ENCODE measurements at places on chromosomes 16 and 17. TPM values are rescaled to one million over a fixed set of nuclear protein-coding genes. Genes with fewer than 3 reads are reported as not detected.

The TLCD1 gene
- 1.2 TPM for total RNA-seq

DNA sequence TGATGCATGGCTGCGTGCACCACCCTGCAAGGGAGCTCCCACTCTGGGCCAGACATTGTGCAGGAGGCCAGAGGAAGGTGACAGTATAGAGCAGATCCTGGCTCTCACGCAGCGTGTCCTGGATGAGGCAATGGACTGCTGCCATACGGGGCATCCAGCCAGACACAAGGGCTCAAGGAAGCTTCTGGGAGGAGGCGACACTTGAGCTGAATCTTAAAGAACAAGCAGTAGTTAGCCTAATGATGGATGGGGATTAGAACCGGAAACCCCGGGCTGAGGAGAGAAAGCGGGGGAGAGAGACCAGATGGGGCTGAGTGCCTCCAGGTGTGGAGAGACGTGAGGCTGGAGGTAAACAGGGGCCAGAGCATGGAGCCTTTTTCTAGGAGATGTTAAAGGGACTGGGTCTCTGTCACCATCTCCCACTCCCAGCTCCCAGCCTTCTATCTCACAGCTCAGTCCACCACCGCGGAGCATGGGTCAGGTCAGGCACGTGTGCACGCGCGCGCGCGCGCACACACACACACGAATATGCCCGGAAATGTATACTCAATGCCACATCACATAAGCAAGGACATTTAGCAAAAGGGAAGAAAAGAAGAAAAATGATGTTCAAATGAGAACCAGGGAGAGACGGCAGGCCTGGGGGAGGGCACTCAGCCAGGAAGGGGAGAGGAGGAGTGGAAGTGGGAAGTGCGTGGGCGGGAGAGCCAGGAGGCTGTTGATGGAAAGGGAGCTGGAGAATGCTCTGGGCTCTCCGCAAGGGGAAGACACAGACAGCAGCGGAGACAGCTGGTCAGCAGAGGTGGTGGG lies 46.3 kb downstream of the CCDC42 start:
- DNase-seq = no peak

The SLC16A11 gene
- total RNA-seq = not detected

DNA sequence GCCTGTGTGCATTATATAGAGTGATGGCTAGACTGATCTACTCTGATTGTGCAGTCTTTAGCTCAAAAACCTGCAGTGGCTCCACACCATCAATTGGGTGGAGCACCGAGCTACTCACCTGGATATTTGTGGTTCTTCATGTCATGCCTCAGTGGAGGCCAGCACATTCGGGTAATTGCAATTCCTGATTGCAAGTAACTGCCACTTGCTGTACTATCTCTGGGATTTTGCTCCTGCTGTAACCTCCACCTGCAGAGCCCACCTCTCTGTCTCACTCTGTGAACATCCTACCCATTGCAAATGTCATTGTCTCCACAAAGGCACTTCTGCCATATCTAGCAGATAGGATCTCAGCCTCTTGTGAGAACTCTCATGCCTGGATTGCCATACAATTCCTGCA lies 1.7 kb upstream of the CCL1 start:
- no peak for DNase-seq

The ZFP90 gene
- total RNA-seq = 54.1 TPM

DNA sequence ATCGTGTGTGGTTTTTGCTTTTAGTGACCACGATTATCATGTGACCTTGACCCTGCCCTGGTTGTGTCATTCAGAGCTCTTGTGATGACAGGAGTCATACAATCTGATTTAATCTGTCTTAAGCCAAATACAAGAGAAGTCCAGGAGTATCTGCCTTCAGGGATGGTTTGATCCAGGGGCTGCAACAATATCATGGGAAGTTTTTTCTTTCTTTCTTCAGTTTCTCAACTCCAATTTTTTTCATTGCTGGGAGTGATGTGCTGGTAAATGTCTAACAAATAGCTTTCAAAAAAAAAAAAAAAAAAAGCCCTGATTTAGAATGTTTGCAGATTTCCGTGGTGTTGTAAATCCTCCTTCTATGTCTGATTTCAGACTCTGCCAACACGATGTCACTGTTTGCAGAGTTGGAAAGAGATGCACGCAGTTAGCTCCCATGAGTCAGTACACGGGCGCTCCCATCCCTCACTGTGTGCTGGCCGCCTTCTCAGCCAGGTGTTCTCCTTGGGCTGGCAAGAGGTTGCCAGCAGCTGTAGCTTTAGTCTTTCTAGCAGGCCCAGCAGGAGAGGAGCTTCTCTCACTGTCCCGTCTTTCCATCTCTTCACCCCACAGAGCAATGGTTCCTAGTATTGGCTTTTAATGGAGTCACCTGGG lies 229.7 kb downstream of the SNX29 start:
- DNase-seq = no peak

DNA sequence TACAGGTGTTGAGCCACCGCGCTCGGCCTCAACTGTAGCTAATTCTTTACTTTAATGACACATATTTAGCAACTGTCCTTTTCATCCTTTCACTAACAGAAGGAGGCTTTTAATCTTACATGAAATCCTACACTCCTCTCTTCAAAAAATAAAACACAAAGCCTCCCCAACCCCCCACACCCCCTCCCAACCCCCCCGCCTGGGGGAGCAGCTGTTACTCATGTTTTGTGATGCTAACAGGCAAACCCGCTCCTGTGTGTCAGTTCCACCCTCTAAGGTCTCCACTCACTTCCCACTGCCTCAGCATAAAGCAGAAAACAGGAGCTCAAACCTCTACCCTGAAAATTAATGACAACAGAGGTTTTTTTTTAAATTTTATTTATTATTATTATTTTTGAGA lies 55.4 kb upstream of the SLC25A19 start:
- DNase-seq = no peak

The KRTAP3-1 gene
- total RNA-seq = not detected

GRCh38 chr17:71109697-71110096 lies 940.4 kb downstream of the KCNJ2 start:
- no peak for DNase-seq

The MYH1 gene
- total RNA-seq = not detected

The TEX14 gene
- total RNA-seq = under 0.01 TPM

The KRTAP17-1 gene
- not detected for total RNA-seq

The APOBR gene
- total RNA-seq = 4.5 TPM

- no peak for DNase-seq
These were observed 14.8 kb downstream of the TMEM204 start for GRCh38 chr16:1548233-1548632.

DNA sequence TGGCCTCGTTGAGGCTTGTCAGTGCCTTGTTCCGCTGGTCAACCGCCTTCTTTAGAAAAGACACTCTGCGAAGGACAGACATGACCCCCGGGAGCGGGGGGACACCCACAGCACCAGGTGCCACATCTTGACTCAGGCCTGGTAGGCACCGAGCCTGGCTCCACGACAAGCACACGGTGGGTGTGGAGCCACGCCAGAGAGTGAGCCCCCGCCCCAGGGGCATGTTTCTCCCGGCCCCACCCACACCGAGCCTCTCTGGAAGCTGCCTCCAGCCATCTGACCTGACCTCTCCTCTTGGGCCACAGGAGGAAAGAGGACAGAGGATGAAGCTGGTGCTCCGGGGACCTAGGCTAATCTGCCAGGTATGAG lies 4.6 kb downstream of the FAAP100 start:
- no peak for DNase-seq

GRCh38 chr17:61536422-61536955 lies 54.5 kb downstream of the NACA2 start:
- DNase-seq = no peak

The RDM1 gene
- not detected for total RNA-seq

The CCT6B gene
- 3.1 TPM for total RNA-seq

- DNase-seq = no peak
These were observed 37.4 kb upstream of the NDRG4 start for GRCh38 chr16:58462499-58462996.

DNA sequence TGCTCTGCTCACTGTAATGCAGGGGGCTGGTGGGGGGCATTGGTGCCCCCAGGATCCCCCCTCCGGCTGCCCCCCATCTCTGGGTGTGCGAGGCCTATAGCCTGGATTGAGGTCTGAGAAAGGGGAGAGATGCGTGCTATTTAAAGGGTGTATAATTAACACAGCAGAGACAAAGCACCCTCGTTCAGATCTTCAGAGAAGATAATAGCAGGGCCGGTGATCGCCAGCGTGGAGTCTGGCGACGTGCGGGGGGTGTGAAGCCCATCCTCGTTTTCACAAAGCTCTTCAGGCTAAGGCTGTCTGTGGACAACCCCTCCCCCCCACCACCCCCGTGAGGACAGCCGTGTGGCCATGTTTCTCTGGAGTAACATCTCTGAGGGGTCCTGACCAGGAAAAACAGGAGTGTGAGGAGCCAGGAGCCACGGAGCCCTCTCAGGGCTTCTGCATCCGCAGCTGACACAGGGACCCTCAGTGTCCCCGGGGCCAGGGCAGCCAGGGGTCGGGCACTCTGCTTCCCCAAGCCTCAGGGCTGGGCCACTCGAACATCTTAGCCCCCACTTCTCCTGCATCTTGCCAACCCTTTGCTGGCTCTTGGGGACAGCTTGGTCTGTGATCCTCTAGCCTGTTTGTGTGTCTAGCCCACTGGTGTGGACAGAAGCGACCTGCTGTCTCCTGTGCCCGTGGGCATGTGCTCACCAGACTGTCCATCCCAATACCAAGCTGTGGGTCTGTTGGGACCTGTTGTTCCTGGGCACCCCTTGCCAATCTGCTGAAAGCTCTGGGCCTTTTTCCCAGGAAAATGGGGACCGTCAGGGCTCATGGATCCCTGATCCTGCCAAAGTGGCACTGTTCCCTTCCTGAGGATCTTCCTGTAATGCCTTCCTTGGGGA lies 58.9 kb downstream of the BAIAP2 start:
- DNase-seq = no peak

- DNase-seq = no peak
These were observed 589 bp downstream of the XYLT2 start for GRCh38 chr17:50346313-50347116.

DNA sequence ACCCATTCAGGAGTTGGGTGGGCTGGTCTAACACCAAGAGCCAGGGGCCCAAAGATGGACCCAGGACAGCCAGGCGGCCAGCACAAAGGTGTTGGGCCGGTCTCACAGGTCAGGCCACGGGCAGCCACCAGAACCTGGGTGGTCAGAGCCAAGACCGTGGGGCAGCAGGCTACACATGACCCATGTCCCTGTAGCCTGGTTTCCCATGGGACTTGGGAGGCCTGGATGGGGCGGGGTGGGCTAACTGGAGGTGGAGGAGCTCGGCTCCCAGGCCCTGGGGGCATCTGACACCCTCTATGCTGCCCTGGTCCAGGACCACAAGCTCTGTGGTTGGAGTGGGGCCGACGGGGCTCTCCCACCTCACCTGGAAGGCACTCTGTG lies 17.2 kb downstream of the CTU2 start:
- no peak for DNase-seq

DNA sequence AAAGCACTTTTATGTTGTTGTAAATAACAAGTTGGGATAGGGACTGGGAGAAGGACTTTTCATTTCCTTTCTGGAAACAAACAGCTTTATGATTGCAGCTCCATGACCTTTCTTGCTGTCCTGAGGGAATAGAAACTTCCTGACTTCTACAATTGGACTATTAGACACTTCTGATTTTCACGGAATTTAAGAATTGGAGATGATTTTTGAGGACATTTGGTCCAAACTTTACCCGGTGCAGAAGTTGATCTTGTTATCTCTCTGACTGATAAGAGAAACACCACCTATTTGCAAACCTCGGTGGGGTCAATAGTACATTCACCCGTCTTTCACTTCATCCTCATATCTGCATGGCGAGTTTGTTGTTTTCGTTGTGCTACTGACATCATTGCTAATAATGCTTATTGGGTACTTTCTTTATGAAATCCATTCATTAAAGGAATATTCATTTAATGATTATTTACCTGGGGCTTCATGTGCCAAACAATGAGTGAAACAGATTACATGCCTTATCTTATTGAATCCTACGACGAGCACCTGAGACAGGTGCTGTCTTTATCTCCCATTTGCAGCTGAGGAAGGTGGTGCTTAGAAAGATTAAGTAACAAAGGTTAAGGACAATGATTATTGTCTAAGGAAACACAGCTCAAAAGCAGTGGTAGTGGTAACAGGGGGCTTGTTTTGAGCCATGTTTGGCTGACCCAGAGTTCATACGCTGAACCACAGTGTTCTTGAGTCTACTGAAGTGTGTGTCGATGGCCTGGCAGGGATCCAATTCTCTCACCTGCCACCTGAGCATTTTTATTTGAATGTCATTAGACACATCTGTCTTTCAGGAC lies 176.9 kb upstream of the FAM20A start:
- DNase-seq = no peak

DNA sequence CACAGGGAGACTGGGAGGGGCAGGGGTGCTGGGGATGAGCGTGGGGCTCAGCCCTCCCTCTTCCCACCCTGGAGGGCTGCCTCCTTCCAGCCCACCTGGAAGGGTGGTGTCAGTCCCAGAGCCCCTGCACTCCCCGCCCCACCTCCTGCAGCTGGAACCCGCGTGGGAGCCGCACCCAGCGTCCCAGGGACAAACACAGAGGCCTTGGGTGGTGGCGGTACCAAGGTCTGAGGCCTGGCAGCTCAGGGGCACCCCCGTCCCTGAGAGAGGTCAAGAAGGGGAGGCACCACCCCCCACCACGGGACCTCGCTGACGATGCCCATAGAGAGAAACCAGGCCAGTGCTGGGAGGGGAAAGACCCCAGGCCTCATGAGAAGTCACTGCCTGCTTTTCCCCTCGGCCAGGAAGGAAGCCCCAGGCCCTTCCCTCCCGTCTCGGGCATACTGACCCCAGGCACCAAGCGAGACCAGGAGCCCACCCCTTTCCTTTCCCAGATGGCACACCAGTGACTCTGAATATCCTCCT lies 4.1 kb downstream of the HS3ST6 start:
- DNase-seq = no peak

GRCh38 chr17:42027961-42028790 lies 8.3 kb downstream of the NKIRAS2 start:
- DNase-seq = no peak

DNA sequence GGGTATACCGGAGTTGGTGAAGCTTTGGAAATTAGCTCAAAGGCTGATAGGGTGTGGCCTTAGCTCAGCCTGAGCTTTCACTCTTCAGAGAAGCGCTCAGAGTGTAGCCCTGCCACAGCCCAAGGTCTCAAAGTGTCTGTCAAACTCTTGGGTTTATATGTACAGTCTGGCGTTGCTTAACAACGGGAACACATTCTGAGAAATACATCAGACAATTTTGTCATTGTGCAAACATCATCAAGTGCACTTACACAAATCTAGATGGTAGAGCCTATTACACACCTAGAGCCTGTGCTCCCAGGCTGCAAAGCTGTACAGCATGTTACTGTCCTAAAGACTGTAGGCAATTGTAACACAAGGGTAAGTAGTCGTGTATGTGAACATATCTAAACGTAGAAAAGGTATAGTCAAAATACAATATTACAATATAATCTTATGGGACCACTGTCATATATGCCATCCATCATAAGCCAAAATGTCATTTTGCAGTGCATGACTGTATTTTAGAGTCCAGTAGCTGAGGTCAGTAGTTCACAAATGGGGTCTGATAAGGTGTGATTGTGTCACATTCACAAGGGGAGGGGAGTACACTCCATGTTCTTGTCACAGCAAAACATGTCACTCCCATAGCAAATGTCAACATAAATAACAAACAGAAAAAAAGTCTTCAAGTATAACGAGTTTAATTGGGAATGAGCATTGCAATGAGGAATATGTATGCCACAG lies 20.6 kb downstream of the CHAD start:
- DNase-seq = no peak

- DNase-seq = no peak
These were observed 198.6 kb downstream of the RPTOR start for GRCh38 chr17:80743181-80743771.

Measured in tibial nerve (tissue), 4 donors.